ENCODE measurements at places on chromosomes 2 and 18.

DNA sequence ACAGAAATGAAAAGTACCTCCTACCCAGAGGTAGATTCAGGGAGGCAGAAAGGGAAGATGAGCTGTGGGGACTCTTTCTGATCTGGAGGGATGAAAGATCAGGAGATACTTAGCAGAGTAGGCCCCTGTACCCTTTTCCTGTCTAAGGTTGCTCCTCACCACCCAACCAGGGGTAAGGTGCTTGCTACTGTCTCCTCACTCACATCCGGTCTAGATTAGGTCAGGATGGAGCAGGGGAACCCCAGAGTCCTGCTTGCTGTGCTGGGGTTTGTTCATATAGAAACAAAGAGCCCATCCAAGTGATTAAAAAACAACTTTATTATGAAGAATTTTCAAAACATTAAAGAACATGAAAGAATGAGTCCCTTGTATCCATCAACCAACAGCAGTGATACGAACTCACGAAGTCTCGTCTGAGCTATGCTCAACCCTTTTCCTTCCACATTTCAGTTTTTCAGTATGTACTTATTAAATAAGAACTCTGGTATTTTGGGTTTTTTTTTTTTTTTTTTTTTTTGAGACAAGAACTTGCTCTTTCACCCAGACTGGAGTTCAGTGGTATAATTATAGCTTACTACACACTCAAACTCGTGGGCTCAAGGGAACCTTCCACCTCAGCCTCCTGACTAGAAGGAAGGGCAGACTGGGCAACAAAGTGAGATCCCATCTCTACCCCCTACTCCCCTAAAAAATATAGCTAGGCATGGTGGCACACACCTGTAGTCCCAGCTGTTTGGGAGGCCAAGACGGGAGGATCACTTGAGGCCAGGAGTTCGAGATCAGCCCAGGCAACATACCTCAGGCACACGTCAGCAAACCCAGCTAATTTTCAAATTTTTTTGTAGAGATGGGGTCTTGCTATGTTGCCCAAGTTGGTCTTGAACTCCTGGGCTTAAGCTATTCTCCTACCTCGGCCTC is 28.5 kb upstream of the MCFD2 start:
- peak; percentile 74 for DNase-seq

GRCh38 chr2:239944694-239945551 is 80.2 kb downstream of the NDUFA10 start:
- peak; percentile 74 for DNase-seq

GRCh38 chr18:42310956-42311355 is 355.9 kb downstream of the PIK3C3 start:
- no peak for DNase-seq

DNA sequence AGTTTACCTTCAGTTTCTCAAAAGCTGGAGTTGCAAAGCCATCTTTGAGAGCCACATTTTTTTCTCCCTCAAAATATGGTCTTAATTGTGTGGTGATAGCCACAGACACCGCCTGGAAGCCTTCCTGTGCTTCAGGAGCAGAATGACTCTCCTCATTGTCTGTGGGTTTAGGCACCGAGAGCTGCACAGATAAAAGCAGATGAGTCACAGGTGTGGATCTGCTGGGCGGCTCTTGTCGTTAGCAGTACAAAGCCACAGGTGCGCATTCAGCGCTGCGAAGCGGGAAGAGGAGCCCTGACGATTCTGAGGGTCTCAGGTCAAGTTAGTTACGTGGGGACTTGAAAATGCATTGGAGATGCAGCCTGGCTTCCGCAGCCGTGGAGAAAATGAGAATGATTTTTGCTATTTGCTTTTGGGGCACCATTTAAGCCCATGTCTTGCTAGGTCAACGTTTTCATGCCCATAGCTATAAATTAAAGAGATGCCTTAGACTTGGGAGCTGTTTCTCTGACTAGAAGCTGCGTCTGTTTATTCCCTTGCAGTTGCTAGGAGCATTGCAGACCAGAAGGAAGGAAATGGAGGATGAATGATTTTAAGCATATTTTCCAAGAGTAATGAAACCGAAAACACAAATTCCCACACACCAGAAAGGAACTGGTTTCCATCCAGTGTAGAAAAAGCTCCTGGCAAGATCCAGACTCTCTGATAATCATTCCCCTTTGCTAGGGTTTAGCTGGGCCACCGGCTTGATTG is 51.5 kb downstream of the KLHL29 start:
- peak; percentile 44 for DNase-seq

DNA sequence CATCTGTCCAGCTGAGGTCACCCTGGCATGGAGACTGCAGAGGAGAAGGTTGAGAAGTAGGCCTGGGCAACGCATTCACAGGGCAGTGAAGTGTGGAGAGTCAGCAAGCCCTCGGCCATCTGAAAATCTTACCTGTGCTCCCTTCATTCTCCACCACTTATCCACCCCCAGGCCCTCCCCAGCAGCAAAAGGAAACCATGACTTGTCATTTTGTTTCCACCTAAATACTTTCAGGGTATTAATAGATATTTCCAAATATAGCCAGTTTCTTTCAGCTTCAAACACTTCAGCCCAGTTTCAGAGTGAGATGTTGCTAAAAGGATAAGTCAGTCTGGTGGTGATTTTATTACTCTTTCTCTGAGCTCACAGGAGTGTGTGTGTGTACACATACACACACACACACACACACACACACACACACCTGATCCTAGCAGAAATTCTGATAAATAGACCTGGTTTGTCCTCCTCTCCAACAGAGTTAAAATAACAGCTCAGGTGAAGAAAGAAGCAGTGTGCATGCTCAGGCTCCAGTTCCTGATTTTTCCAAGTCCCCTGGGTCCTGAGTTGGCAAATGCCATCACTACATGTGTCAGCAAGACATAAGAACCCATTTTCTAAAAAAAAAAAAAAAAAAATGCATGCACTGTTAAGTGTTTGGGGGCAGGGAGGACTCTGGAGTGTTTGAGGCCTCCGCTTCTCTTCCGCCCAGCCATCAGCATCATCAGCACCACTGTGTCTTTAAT is 82.8 kb downstream of the LOXHD1 start:
- DNase-seq = no peak

GRCh38 chr2:27494284-27494943 is 586 bp downstream of the FNDC4 start:
- DNase-seq = peak; percentile 21

DNA sequence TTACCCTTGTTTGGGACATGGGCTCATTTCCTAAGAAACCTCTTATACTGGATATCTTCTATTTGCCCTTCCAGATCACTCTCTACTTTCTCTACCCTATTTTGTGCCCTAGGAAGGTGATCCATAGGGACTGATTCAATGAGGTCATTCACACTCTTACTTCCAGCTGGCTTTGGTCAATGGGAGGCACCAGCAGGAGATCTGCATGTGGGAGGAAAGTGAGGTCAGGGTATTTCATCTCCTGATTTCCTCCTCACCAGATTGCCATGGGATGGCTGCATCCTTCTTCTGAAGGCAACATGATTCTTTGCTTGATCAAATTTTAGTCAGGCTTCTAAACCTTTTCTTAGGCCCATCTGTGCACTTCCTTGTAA is 15.2 kb downstream of the M1AP start:
- no peak for DNase-seq

- no peak for DNase-seq
These were observed 441.5 kb upstream of the TNP1 start for GRCh38 chr2:217301142-217301925.

GRCh38 chr2:217944923-217945322 is 57.9 kb downstream of the TNS1 start:
- no peak for DNase-seq

DNA sequence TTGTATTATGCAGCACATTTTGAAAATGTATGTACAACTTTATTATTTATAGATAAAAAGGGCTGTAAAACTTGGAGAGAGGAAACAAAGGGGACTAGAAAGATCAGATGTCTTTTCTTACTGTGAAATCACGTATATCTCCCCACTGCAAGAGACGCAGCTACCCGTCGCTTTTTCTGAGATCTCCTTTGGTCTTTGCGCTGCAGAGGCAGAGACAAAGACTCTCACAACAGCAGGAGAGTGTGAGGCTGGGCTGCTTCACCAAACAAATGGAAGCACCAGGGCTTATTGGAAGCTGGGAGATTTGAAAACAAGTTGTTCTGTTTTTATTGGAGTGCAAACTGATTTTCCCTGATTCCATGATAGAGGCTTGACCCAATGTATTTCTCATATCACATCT is 129.0 kb upstream of the PARD3B start:
- DNase-seq = no peak

DNA sequence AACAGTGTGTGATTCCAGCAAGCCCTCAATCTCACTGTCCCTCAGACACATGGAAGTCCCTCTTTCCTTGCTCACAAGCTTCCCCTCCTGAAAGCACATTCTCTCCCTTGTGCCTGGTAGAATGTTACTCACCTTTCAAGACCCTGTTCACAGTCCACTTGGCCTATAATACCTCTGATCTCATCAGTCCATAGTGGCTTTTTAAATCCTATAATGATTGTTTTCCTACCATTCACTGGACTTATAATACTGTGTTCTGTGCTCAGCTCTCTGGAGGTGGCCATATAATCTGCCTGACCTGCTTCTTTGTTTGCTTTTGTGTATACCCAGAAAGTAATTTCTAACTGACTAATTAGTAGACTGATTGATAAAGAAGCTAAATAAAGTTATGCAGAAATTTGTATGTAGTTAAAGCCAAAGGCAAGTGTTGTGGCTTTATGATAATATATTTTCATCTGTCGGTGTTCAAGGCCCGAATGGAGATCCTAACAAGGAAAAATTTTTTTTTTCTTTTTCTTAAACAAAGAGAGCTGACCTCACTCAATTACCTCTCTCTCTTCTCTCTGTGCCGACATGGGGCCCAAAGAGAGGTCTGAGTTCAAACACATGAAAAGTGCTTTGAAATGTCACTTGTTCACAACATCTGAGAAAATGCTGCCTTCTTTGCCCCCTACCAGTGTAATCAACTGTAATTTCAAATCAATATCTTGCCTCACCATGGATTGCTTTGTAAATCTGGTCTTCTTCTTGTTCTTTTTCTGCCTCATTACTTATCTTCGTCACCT is 1033.0 kb upstream of the PIK3C3 start:
- DNase-seq = no peak

DNA sequence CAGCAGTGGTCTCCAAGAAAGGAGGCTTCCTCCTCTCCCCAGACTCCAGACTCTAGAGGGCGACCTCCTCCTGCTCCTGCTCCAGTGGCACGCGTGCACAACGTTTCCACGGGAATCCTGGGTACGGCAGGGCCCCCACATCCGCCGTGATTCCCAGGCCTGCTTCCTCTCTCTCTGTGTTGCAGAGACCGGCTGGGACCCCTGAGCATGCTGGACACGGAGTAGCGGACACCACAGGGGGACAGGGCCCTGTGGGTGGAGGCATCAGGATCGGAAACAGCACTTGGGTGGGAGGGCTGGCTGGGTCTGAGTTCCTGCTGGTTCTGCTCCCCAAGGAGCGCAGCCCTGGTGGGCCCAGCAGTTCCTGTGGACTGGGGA is 75.9 kb upstream of the SLC35G4 start:
- DNase-seq = no peak

GRCh38 chr2:37784759-37785149 is 113.3 kb upstream of the CDC42EP3 start:
- DNase-seq = no peak

DNA sequence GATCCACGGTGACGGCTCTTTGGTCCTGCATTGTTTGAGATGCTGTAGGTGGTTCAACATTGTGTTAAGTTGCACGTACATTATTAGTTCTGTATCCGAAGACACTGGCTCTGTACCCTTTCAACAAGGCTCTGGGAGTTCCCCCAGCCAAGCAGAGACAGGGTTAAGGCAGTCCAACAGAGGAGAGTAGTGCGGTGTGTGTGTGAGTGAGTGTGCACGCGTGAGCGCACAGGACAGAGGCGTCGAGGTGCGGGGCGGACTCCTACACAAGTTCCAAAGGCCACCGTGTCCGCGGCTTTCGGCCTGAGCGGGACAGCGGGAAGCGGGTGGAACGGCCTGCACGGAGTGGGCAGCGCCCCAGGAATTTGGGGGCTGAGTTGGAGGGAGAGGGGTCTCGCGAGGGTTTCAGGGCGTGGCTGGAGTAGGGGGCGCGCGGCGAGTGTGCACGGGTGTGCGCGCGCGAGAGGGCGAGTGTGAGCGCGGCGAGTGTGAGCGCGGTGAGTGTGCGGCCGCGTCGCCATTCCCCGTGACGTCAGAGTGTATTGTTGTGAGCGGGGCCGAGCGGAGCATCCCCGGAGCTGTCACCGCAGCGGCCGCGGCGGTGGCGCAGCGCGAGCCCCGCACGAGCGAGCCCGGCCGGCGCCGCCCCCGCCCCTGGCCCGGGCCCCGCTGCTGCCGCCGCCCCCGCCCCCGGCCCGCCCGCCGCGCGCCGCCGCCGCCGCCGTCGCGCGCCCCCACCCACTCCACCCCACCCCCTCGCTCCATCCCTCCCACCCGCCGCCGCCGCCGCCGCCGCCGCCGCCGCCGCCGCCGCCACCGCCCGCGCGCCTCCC is at the start of gene ASXL3:
Gene ASXL3 (plus strand): TSS at position 535 of the 833 bp plus-strand sequence. CDS start 413 bp downstream, outside the sequence.
- DNase-seq = no peak

DNA sequence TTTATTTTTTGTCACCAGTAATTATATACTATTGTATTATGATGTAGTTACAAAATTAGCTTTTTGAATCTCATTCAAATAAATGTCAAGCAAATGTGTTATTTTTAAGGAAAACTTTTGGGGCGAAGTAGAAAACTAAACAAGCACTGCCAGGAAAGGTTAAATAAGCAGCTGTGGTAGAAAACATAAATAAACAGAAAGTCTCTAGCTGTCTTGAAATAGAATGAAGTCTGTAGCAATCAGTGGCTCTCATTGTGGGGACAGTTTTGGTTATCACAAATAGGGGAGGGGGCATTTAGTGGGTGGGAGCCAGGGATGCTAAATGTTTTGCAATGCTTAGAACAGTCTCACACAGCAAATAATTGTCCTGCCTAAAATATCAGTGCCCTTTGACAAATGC is 3.4 kb downstream of the INSIG2 start:
- no peak for DNase-seq

DNA sequence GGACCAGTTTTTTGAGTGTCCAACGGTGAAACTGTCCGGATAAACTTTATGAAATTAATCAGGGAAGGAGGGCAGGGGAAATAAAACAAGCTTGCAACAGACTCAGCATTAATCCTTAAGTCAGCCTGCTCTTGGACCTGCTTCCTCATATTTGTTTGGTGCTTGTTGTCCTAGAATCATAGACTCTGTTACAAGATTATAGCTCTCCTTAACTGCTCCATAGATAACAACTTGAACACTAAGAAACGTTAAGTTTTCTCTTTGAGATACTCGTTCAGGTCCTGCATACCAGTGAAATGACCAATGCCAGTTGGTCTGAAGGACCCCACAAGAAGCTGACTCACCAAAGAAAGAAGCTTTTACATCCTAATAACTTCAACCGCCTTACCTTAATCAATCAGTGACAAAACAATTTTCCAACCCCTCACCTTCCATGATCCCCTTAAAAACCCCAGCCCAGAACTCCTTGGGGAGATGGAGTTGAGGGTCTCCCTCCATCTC is 493.2 kb downstream of the PID1 start:
- DNase-seq = no peak

- DNase-seq = no peak
These were observed 177.2 kb downstream of the THADA start for GRCh38 chr2:43418680-43419079.

- DNase-seq = peak; percentile 41
These were observed 4.2 kb upstream of the HOXD13 start for GRCh38 chr2:176088048-176088936.
